ENCODE measurements at places on chromosomes 2 and 18.

GRCh38 chr2:110182449-110182848 lies 22.4 kb downstream of the NPHP1 start:
- no peak for DNase-seq

- no peak for DNase-seq
Observed at GRCh38 chr2:179340678-179341077, 76.0 kb upstream of the SESTD1 start.

- DNase-seq: no peak
Observed at GRCh38 chr2:223099561-223099960, 47.6 kb downstream of the KCNE4 start.

DNA sequence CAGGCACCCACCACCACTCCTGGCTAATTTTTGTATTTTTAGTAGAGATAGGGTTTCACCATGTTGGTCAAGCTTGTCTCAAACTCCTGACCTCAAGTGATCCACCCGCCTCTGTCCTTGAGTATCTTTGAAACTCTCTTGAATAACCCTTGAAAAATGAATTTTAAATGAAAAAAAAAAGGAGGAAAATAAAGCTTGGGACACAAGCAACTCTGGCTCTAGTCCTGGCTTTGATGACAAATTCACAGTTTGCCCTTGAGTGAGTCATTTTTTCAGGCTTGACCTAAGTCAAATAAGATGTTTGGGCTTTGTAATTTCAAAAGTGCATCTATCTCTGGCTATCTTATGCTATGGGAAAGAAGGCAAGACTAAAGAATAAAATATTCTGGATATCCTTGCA lies 79.0 kb upstream of the TRIB2 start:
- no peak for DNase-seq

DNA sequence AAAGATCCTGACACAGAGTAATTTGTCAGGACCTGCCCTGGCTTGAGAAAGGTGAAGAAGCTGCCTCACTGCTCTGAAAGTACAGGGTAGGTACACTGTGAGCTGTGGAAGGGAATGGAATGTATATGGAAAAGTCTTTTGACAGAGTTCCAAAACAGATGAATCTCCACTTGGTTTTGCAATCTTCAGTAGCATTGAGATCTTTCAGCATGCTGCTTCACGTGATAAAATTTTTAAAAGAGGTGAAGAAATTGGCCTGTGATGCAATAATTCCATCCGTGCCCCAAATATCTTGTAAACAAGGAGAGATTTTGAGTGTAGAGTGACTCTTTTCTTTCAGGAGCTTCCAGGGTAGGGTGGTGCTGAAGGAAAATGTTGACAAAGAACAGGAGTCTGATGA lies 123.1 kb downstream of the OSR1 start:
- DNase-seq: no peak

DNA sequence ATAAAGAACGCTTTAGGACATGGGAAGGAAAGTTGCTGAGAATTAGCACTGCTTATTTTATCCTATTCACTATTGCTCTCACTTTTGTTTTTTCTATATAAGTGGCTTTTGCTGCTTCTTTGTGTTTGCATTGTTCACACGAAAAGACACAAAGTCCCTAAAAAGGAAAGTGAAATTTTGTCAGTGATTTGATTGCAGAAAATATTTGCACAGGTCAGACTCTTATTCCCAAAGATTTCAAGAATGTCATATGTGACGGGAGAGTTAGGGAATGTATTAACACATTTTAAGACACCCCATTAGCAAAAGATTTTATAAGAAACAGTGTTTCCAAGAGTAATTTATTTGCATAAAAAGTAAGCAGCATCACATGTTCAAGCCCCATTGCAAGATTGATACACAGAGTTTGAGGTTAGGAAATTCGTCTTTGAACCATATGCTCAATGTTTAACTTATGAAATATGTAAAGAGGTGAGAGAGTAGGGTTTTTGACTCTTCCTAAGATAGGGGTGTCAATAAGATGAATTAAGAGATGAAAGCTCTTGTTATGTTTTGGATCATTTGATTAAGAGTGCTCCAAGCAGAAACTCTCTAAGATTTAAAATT lies 57.0 kb downstream of the CCDC102B start:
- no peak for DNase-seq

GRCh38 chr2:78263571-78263970 lies 741.4 kb upstream of the LRRTM4 start:
- no peak for DNase-seq

DNA sequence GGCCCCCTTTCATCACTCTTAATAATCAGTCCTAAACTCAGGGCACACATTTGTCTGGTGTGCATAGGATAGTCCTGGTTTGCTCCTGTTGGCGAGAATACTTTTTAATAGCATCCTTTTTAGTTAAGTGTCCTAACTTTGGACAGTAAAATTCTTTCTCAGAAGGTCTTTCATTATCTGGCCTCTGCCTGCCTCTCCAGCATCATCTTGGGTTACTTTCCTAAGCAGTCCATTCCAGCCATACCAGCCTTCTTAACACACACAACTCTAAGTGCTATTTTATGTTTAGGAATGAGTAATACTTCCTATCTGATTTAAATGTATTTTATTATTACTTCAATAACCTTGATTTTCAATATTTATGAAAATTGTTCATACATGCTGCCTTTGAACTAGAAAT lies 151.0 kb downstream of the ACOXL start:
- no peak for DNase-seq

Measured in stimulated activated CD4-positive, alpha-beta T cell treated with anti-CD3 and anti-CD28 coated beads, TNF-alpha, amount 100 ng/mL, for 24 hours (primary cell).